ENCODE measurements at places on chromosomes 5 and 9.
A peak's percentile ranks its signal among the peaks of the same experiment; 100 is the strongest.

GRCh38 chr5:31415009-31415923 lies 116.6 kb downstream of the DROSHA start:
- DNase-seq, result no peak

GRCh38 chr9:17246770-17247169 lies 111.9 kb downstream of the CNTLN start:
- no peak for DNase-seq

GRCh38 chr5:102856389-102856777 lies 101.3 kb downstream of the PAM start:
- DNase-seq, result no peak

DNA sequence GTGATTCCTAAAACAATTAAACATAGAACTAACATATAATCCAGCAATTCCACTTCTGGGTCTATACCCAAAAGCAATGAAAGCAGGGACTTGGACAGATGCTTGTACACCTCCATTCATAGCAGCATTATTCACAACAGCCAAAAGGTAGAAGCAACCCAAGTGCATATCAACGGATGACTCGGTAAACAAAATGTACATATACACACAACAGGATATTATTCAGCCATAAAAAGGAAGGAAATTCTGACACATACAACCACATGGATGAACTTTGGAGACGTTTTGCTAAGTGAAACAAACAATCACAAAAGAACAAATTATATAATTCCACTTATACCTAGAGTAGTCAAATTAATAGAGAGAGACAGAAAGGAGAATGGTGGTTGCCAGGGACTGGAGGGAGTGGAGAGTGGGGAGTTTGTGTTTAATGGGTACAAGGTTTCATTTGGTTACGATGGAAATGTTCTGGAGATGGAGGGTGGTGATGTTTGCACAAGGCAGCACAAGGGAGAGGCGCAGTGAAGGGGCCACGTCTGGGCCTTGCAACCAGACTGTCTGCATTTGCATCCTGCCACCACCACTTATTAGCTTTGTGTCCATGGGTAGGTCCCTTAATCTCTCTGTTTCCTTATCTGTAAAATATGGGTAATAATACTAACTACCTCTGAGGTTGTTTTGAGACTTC lies 36.3 kb upstream of the RLN1 start:
- DNase-seq, result no peak

- no peak for DNase-seq
Observed at GRCh38 chr5:14376789-14377188, 204.8 kb upstream of the OTULINL start.

GRCh38 chr5:128782446-128782845 lies 182.8 kb upstream of the SLC27A6 start:
- DNase-seq, result no peak

DNA sequence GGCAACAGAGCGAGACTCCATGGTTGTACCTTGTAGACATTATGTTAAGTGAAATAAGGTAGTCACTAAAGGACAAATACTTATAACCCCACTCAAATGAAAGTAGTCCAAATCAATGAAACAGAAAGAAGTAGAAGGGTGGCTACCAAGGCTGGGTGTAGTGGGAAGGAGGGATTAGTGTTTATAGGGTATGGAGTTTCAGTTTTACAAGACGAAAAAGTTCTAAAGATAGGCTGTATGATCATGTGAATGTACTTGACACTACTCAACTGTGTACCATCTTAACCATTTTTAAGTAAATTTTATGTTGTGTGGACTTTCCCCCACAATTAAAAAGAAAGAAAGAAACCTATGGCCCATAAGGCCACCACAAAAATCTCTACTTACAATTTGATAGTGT lies 32.2 kb downstream of the ALDH7A1 start:
- no peak for DNase-seq

DNA sequence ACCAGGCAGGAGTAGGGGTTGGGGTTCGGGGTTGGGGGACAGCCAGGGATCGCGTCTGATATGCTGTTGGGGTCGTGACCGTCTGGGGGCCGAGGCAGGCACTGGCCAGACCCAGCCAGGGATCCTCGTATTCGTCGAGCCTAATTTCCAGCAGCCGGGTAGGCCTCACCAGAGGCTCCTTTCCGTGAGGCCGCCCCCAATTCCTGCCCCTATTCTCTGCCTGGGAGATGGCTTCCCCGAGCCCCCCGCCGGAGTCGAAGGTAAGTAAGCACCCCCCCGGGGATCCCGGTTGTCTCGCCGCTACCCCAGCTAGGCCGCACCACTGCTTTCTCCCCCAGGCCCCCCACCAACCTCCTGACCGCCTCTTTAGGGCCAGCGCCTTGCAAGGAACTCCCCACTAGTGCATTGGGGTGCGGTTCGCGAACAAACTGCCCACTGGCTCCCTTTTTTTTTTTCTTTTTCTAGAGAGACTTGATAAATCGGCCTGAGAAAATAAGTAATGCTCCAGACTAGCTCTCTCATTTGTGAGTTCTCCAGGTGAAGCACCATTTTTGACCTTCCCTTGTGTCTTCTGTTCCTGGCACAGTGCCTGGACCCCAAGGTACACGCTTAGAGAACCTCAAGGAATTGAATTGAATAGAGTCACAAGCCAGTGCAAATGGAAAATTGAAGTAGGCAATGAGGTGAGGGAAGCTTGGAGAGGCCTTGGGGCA lies 435 bp downstream of the ZNF189 start:
- DNase-seq, result no peak

DNA sequence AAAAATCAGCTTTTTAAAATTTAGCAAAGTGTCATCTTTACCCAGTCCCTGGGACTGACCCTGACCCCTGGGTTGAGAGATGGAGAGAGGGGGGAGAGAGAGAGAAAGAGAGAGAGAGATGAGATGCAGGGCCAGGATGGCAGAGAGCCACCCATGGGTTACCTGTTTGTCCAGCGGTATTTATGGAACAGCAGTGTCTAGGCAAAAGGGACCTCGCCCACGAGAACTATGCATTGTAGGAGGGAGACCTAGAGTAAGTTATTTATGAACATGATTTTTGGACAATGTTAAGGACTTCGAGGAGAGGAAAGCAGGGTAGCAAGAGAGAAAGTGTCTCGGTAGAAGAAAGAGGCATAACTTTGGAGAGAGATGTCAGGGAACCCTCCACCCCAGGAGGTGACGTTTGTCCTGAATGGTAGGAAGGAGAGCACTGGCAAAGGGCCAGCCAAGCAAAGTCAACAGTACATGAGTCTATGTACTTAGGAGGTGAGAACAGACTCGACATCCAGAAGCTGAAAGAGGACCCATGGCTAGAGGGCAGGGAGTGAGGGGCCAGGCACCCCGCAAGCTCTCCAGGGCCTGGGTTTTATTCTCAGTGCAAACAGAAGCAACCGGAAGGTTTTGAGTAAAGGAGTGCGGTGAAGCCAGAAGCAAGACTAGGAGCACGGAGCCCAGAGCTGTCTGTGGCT lies 30.5 kb upstream of the MSX2 start:
- no peak for DNase-seq

DNA sequence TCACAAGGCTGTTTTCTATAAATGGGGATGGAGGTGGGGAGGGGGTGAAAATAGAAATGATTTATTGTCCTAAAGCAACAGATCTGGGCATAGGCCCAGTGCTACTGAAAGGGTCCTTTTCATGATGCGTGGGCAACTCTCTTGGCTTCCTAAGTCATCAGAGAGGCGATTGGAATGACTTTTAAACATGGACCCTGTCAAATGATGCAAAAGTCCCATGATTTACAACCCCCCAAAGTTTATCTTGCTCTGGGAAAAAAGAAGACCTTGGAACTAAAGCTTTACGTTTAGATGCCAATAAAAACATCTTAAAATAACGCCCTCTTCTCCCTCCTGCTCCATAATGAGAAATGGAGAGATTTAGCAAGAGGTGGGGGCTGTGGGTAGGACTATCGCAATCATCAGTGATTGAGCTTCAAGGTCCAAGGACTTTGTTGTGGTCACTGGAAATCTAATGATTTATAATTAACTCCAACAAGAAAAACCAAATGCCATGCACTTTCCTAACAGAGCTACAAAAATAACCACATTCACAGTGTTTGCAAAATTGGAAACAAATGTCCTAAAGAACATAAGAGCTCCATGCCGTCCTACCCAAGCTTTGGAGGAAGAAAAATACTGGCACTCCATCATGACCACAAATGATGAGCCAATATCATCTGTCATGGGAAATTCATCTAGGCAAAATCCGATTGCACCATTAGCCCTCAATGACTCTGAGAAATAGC lies 167.5 kb upstream of the CLINT1 start:
- DNase-seq, result no peak

- no peak for DNase-seq
Observed at GRCh38 chr5:172582940-172583339, 58.1 kb upstream of the NEURL1B start.

DNA sequence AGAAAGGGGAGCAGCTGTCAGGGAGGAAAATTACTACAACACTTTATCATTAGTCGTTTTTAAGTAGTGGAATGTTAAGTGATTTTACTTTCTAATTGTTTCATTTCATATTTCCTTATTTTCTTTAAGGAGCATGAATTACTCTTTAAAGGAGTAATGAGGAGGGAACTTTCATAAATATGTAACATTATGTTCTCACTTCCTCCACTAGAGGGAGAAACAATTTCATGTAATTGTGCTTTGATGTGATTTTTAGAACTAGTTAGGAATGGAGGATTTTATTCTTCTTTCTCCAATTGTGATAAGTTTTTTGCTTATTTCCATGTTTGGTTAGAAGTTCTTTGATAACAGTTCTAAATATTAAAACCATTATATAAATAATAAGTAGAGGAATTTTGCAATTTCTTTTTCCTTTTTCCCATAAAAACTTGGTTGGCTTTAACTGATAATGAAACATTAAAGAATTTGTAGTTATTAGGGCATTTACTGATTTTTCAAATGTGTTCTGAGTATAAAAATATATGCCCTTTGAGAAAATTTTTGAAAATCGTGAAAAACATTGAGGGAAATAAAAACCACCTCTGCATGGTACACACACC lies 25.6 kb downstream of the CEP78 start:
- DNase-seq, result no peak

GRCh38 chr5:146828385-146828784 lies 50.2 kb downstream of the PPP2R2B start:
- DNase-seq, result no peak

- DNase-seq, result no peak
Observed at GRCh38 chr9:127237801-127238200, 26.8 kb upstream of the GARNL3 start.

DNA sequence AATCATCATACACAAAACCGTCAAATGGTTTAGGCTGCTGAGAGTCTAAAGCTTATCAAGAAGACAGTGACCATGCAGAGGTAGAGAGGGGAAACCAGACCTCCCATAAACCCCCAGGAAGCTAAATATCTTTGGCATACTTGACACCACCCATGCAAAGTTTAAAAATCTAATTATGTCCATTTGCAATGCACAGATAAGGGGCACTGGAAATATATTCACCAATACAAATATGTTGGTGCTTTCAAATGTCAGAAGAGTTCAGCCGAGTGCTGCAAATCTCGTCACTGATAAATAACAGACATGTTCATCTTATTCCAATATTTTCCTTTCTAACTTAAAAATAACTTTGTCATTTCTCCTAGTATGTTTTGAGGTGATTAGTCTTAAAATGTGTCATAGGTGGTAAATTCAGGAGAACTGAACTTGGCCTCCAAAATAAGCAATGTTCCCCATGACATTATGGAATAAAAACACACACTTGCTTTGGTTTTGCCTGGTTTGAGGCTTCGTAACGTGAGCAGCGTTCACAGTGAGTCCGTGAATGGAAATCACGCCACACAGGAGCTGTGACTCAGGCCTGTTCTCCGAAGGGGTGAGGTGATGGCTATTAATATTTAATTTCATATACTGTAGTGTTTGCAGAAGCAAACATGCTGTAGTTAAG lies 182.2 kb downstream of the AOPEP start:
- no peak for DNase-seq

GRCh38 chr9:95750725-95751519 lies 124.6 kb upstream of the ERCC6L2 start:
- no peak for DNase-seq

DNA sequence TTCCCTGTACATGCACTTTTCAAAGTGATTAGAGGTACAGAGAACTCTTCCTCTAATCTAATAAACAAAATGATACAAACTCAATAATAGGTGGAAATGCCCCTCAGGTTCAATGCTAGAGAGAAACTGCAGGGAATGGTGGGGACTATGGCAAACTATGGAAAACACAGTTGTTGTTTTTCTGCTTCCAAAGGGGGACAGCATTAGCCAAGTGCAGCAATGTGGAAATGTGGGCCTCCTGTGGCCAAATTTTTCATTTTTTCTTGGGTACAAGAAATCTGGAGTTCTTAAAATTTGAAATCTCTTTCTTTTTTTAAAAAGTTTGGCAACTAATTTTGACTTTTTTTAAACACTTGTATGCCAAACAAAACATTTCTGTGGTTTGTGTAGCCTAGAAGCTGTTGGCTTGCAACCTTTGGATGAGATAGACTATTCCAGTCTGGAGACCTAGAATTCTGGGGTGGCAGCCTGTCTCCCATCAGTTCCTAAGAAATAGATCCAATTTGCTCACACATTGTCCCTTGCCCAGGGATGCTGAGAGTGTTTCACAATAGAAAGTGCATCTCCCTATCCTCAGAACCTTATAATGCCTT lies 218.6 kb downstream of the PAPPA start:
- no peak for DNase-seq

DNA sequence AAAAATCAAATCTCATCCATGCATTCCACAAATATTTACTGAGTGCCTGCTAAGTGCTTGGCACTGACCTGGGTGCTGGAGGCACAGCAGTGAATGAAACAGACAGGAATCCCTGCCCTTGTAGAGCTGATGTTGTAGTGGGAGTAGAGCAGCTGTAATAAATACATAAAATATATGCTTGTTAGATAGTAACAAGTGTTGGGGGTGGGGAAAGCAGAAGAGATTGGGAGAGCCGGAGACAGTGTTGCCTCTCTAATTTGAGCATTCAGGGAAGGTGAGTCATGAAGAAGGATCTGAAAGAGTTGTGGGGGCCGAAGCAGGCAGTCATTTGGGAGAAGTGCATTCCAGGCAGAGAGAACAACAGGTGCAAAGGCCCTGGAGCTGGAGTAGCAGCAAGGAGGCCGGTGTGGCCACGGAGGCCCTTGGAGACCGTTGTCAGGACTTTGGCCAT lies 97.9 kb downstream of the ZNF618 start:
- no peak for DNase-seq

GRCh38 chr5:111928511-111928910 lies 171.5 kb upstream of the NREP start:
- no peak for DNase-seq

GRCh38 chr5:157731272-157732129 lies at the start of gene THG1L:
Gene THG1L, plus strand, starts transcription at chr5:157731420. Its CDS starts 21 bp downstream, at chr5:157731441.
- peak; percentile 99 for DNase-seq

- no peak for DNase-seq
Observed at GRCh38 chr5:81290146-81290545, 11.2 kb upstream of the ZCCHC9 start.

DNA sequence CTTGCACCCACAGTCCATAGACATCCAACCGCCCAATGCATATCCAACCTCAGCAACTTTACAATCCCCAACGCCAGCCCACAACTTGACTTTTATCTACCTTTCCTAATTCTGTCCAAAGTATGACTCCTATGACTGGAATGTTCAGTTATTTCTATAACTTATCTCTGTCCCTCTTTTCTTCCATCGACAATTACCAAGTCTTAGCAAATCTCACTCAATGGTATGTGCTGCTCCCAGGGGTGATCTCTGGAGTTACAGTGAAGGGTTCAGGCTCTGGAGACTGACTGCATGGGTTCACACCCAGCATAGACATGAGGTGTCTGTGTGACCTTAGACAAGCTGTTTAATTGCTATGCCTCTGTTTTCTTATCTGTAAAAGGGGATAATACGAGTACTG lies 106.9 kb downstream of the SPOCK1 start:
- no peak for DNase-seq
